Fibroblast of skin of left biceps (primary cell): ENCODE measurements at places on chromosomes 13 and 19.

DNA sequence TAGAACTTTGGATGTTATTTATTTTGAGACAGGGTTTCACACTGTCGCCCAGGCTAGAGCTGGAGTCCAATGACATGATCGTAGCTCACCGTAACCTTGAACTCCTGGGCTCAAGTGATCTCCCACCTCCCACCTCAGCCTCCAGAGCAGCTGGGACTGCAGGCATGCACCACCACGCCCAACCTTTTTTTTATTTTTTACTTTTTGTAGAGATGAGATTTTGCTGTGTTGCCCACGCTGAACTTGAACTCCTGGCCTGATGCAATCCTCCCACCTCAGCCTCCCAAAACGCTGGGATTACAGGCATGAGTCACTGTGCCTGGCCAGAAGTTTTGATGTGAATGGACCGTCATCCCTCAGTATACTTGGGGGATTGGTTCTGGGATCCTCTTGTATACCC lies 13.7 kb downstream of the ANKRD27 start:
- DNase-seq = no peak

- DNase-seq = no peak
Observed at GRCh38 chr19:13102666-13103580, at the start of gene LYL1. TSS of gene LYL1 (minus strand) at chr19:13102858. CDS start at chr19:13101171, 1,687 bp downstream.

DNA sequence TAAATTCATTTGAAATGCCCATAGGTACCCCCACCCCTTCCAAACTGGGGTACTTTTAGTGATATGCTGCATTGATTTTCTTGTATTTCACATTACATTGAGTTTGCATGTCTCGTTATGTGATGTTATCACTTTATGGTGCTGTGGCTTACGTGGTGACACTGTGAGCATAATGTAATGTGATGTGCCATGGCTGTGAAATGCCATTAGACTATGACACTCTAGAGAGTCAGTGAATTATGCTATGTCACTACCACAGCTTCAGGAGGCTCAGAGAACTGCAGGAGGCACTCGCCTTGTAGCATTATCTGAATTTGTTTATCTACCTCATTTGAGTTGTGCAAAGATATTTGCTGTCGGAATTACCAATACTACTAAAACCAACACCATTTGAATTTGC lies 590.1 kb upstream of the SLC10A2 start:
- DNase-seq = no peak

GRCh38 chr13:48412881-48413351 lies at the start of gene LPAR6:
TSS of gene LPAR6 (minus strand) at chr13:48413113. CDS start at chr13:48412423, 690 bp downstream.
- no peak for DNase-seq

DNA sequence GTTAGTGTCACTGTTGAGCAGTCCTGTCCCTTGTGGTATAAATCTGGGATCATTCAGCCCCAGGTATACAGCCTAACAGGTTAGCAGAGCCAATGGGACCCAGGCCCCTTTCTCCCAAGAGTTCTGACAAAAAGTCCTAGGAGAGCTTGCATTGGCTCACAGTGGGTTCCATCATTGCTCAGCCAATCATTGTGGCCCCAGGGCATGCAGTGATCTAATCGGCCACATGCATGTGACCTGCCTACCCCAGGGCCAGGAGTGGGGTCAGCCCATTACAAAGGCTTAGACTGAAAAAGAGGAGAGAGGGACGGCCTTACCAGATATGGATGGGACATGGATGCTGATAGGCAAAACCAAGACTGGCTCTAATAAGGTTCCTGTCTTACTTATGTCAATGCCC lies 41.1 kb downstream of the SPTBN4 start:
- DNase-seq = no peak
